ENCODE measurements at places on chromosomes 6 and 20. TPM values are rescaled to one million over a fixed set of nuclear protein-coding genes. Genes with fewer than 3 reads are reported as not detected.

KIF6 gene
- total RNA-seq = 0.24 TPM

MROH8 gene
- 1.1 TPM for total RNA-seq

CALHM4 gene
- not detected for total RNA-seq

GPR6 gene
- not detected for total RNA-seq

MOXD1 gene
- total RNA-seq = 1.8 TPM

ADGB gene
- total RNA-seq = not detected

RAB5IF gene
- total RNA-seq = 250 TPM

KHDRBS2 gene
- total RNA-seq = not detected

SMPDL3A gene
- 3.4 TPM for total RNA-seq

DAAM2 gene
- 0.02 TPM for total RNA-seq

WFDC12 gene
- not detected for total RNA-seq

SLC35D3 gene
- total RNA-seq = 0.09 TPM

NDUFAF4 gene
- total RNA-seq = 36.6 TPM

ULBP2 gene
- 4.6 TPM for total RNA-seq

RRAGD gene
- total RNA-seq = 4.4 TPM

HM13 gene
- total RNA-seq = 252 TPM

ANGPT4 gene
- 0.03 TPM for total RNA-seq

SNX14 gene
- 42.5 TPM for total RNA-seq

ZNF334 gene
- not detected for total RNA-seq

BLOC1S5 gene
- 10.3 TPM for total RNA-seq

SAMD3 gene
- not detected for total RNA-seq

SIRPD gene
- not detected for total RNA-seq

HLA-DQB1 gene
- total RNA-seq = not detected

AGER gene
- 2.3 TPM for total RNA-seq

CST9 gene
- not detected for total RNA-seq

FAM162B gene
- not detected for total RNA-seq

ENTPD6 gene
- total RNA-seq = 108 TPM

HCRTR2 gene
- not detected for total RNA-seq

PRSS35 gene
- total RNA-seq = 0.08 TPM

AVP gene
- total RNA-seq = not detected

OR12D1 gene
- not detected for total RNA-seq

PAX1 gene
- total RNA-seq = not detected

TPMT gene
- total RNA-seq = 5.9 TPM

GLP1R gene
- total RNA-seq = not detected

Data from A549 treated with DMSO at 1 μM for 4 hours (cell line).